ENCODE measurements at places on chromosomes 7 and 10.

- DNase-seq, result no peak
These were observed 221.6 kb upstream of the IMMP2L start for GRCh38 chr7:111783854-111784253.

GRCh38 chr7:19815546-19815945 is 42.1 kb upstream of the TMEM196 start:
- no peak for DNase-seq

DNA sequence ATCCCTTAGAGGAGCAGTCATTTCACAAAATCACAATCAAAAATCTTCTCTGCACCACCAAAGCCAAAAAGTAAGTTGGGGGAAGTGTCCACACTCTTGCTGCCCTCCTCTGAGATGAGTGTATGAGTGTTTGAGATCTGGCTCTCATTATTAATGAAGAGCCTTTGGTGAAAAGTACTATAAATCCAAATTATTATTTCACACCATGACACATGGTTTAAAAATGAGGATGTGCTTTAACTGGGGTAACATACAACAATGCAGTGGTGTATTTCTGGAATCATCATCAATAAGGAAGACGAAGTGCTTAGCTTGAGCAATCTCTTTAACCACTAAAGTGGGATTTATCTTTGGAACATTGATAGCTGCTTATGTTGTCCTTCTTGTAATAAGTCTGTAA is 114.2 kb upstream of the ADAM12 start:
- DNase-seq, result no peak

- no peak for DNase-seq
These were observed 29.9 kb upstream of the UTF1 start for GRCh38 chr10:133199992-133200611.

DNA sequence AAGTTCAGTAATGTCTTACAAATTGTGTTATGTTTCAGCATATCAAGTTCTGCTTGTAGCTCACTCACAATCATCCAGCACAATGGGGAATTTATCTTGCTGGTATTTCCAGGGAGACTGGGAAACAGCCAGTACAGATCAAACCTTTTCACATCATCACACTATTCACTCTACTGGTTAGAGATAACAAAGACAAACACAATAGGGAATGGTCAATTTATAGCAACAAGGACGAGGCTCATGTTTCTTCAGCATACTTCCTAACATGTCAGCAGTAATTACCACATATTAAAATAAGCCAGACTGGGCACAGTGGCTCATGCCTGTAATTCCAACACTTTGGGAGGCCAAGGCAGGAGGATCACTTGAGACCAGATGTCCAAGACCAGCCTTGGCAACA is 38.3 kb downstream of the TOMM7 start:
- no peak for DNase-seq

DNA sequence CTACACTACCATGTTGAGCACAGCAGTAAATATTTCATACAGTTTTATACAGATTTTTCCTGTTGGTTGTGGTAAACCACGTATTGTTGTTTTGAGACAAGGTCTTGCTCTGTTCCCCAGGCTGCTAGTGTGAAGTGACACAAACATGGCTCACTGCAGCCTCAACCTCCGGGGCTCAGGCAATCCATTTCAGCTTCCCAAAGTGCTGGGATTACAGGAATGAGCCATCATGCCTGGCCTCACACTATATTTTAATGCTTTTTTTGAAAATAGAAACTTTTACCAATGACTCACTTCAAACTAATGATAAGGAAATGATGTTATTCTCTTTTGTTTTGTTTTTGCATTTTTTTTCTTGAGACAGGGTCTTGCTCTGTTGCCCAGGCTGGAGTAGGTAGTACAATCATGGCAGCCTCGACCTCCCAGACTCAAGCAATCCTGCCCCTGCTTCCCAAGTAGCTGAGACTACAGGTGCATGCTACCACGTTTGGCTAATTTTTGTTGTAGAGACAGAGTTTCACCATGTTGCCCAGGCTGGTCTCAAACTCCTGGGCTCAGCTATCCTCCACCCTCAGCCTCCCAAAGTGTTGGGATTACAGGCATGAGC is 210.6 kb downstream of the TPST1 start:
- no peak for DNase-seq

DNA sequence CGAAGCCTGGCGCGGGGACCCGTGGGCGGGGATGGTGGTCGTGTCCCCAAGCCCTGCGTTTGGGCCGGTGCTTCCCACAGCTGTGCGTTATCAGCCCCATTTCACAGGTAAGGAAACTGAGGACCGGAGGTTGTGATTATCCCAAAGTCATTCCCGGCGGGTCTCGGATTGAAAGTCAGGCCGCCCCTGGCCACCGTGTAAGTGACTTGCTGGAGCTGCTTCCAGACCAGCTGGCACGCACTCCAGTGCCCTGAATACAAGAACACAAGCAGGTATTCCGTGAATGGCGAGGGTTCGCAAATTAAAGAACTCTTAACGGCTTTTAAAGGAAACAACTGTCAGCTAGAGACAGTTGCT is 675 bp upstream of the ATE1 start:
- DNase-seq, result no peak

DNA sequence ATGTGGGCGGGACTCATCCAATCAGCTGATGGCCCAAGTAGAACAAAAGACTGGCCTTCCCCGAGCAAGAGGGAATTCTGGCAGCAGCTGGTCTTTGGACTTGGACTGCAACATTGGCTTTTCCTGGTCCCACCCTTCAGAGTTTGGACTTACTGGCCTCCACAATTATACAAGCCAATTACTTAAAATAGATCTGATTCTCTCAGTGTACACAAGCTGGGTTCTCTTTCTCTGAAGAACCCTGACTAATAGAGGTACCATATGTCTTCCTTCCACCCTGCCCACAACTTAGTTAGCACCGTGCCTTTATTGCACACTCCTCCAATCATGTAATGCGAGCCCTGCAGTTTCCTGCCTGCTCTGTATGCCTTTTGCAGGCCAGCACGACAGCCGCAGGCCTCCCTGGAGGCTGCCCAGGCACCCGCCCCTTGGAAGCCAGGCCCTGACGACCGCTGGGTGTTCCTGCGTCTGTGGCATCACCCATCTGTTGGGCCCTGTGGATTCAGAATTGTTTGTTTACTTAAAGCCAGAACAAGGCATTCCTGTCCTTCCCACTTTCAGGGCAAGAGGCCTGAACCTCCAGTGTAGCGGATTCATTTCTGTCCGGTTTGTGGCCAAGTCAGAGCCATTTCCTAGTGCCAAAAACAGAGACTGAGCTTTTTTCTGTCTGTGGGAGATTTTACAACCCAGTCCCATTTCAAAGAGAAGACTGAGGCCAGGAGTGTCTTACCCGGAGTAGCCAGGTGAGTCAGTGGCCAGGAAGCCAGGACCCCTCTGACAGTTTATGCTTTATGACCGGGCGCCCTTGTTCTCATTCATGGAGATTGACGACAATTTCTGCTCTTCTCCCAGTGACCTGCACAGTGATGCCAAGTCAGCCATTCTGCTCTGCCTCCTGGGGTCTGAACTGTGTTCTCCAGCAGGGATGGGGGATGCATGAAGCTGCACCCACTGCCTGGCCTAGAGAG is 968 bp upstream of the INMT start:
- no peak for DNase-seq

GRCh38 chr10:96090463-96090800 is 39.7 kb upstream of the ZNF518A start:
- DNase-seq, result no peak

DNA sequence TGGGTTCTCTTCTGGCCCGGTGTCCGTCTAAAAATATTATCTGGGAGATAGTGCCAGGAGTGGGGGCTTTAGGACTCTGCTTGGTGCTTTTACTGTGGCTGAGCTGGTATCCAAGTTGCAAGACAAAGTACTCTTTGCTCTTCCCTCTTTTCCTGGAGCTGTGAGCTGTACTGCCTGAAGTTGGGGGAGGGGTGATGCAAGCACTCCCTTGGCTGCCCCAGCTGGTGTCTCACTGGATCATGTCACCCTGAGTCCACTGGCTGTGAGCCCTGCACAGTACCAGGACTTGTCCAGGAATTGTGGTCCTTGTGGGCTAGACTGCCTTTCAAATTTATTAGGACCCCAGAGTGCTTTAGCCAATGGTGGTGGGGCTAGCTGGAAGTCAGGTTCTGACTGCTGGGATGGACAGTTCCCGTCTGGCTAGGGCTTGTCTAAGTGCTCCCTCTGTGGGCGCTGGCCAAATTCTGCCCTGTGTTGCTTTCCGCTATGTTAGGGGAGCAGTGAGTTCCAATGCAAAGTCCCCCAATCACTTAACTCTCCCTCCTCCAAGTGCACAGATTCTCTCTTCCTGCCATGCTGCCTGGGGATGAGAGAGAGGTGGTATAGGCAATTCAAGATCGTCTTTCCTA is 13.1 kb downstream of the CC2D2B start:
- no peak for DNase-seq

- DNase-seq, result no peak
These were observed 62.0 kb downstream of the AMZ1 start for GRCh38 chr7:2750004-2750407.

- no peak for DNase-seq
These were observed 63.1 kb downstream of the TES start for GRCh38 chr7:116273283-116273917.
